ENCODE measurements at places on chromosomes 6 and 20.

DNA sequence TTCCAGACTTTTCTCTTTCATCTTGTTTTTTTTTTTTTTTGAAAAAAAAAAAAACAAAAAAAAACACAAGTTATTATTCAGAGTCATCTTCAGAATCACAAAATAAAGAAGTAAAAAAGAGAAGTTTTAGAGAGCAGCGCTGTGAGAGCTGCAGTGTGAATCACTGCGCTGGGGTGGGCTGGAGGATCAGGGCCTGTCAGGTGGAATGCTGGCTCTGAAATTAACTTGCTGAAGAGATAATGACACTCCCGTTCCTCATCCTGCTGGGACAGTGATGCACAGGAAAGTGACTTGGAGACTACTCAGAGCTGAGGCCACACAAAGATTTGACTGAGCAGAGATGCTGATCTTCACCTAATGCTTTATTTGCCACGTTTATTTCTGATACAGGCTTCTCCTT lies 42.7 kb upstream of the CLDN20 start:
- DNase-seq = no peak

- no peak for DNase-seq
These were observed 2.4 kb downstream of the SYNE1 start for GRCh38 chr6:152634773-152635172.

GRCh38 chr6:34816635-34817301 lies 24.9 kb downstream of the BLTP3A start:
- no peak for DNase-seq

- no peak for DNase-seq
These were observed 67.9 kb upstream of the STX16 start for GRCh38 chr20:58583176-58583575.

GRCh38 chr6:14129575-14129974 lies 12.0 kb downstream of the CD83 start:
- DNase-seq = no peak
